ENCODE measurements at places on chromosomes 2 and 18.
A peak's percentile ranks its signal among the peaks of the same experiment; 100 is the strongest.

DNA sequence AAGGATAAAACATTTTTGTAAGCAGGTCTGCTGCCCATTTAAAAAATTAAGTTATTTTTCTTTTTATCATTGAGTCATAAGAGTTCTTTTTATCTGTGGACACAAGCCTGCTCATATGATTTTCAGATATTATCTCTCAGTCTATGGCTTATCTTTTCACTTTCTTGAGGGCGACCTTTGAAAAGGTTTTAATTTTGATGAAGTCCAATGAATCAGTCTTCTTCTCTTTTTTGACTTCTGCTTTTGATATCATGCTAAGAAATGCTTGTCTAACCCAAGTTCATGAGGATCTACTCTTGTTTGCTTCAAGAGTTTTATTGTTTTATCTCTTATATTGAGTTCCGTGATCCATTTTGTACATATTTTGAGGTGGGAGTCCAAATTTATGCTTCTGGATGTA is 36.5 kb downstream of the PSMD14 start:
- no peak for DNase-seq

DNA sequence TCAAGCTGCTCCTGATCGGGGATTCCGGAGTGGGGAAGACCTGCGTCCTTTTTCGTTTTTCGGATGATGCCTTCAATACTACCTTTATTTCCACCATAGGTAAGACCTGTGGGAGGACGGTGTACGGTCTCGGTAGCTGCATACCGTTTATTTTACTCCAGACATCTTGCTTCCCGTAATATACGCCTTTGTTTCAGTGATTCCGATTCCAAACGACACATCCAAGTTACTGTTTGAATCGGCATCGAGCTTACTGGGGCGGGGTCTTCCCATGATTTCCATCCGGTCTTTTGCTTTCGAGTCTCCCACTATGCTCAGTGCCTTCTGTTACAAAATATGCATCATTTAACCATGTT is 731 bp downstream of the RAB10 start:
- DNase-seq = no peak

GRCh38 chr2:198880986-198881385 is 576.8 kb downstream of the SATB2 start:
- DNase-seq = no peak

DNA sequence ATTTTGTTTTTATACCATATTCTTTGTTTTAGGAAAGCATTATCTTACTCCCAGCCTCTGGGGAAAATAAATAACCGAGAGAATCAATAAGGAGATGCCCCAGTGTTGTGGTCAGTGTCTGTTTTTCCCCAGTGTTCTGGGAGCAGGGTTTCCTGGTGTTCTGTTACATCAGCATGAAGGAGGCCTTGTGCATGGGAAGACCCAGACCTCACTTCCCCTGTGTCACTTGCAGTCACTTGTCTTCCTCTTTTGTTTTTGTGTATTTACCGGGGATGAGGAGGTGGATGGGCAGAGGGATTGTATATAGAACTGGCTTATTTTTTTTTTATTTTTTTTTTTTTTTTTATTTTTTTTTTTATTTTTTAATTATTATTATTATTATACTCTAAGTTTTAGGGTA is 45.0 kb upstream of the MGAT5 start:
- DNase-seq = peak; percentile 31

- DNase-seq = no peak
Measured at GRCh38 chr2:216535454-216535995, 36.9 kb downstream of the RPL37A start.

DNA sequence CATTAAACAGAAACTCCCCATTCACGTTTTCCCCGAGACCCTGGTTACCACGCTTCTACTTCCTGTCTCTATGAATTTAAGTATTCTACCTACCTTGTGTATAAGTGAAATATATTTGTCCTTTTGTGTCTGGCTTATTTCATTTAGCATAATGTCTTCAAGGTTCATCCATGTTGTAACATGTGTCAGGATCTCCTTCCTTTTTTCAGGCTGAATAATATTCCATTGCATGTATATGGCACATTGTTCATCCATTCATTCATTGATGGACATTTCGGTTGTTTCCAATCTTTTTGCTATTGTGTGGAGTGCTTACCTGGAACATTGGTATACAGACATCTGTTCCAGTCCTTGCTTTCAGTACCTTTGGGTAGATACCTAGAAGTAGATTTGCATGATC is 18.2 kb upstream of the CABYR start:
- DNase-seq = no peak

DNA sequence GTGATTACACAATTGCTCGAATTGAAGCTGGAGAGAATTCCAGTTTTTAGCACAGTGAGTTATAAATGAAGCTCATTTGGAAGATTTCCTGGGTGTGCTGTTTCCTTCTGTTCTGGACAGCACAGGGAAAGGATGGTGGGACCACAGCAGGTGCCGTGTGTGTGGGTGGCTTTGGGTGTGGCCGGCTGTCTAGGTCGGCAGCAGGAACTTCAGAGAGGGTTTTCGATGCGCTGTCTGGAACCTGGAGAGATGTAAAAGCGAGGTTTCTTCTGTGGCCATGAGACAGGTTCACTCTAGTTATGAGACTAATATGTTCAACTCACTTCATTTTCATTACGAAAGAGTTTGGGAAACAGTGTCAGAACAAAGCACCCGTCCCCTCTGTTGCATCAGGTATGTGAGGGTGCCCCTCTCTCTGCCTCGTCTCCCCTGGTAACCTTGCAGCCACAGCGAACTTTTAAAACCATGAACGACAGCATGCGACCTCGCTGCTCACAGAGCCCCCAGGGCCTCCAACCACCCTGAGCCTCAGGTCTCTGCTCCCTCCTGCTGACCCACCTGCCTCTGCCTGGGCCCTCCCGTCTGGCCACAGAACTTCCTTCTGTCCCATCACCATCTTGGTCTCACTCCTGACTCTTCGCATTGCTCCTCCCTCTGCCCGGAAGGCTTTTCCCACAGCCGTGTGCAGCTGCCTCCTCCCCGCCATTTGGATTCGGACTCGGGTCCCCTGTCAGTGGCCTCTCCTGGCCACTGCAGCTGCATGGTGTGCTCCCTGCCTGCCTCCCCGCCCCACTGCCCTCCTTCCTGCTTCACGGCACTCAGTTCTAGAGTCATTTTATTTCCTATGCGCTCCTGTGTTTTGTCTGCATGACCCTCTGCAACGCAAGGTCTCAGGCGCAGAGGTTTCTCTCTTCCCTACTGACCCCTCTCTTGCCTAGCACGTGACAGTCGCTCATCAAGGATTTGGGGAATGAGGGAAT is 151.2 kb downstream of the NDUFA10 start:
- no peak for DNase-seq

GRCh38 chr2:216464104-216464720 is 34.4 kb upstream of the RPL37A start:
- DNase-seq = no peak

- no peak for DNase-seq
Measured at GRCh38 chr2:217337771-217338170, 477.9 kb upstream of the TNP1 start.

DNA sequence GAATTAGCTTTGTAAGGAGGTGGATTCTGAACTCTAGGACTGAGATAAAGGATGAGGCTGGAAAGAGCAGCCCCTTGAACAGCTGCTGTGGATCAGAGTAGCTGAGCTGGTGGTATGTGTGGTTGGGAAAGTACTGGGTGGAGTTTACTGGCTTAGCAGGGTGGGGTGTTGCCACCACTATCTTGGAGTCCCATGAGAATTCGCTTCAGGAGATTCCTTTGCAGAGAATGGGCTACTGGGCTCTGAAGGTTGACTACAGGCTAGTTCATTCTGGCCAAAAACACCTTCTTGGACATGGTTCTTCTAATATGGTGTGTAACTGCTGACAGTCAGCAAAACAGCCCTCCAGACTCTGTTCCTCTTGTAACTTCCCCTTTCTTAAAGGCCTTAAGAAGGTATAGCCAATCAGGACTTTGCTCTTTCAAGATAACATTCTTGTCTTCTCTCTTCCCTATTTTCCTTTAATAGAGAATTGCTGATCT is 52.7 kb downstream of the TET3 start:
- peak; percentile 17 for DNase-seq

DNA sequence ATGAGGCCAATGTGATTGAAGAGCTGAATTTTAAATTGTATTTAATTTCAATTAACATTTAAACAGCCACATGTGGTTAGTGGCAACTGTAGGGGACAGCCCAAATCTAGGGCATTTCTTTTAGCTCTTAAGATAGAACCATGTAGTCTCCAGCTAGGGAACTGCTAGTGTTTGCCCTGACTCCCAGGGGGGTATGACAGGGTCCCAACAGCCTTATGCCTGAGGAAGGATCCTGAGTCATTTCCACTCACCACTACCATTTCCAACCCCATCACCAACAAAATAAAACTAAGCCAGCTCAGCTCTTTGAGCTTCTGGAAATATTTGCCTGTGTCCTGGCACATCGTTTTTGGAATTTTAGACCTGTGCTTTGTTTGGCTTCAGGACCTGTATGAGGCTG is 13.7 kb upstream of the GMCL1 start:
- no peak for DNase-seq

DNA sequence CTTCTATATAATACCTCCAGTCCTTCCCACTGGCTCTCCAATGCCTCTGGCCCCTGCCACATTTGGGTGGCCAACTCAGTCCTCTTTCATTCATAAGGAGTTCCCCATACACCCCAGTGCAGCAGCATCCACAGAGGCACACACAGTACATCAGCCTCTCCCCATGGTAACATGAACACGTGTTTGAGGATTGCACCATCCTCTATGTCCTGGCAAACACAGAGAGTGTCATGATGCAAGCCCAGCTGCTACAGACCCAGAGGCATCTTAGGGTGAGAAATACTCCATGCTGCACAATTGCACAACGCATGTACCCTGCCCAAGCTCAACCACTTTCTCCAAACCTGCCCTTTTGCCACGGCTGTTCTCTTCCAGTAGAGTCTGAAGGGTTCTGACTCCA is 11.5 kb downstream of the IGFBP5 start:
- DNase-seq = no peak

DNA sequence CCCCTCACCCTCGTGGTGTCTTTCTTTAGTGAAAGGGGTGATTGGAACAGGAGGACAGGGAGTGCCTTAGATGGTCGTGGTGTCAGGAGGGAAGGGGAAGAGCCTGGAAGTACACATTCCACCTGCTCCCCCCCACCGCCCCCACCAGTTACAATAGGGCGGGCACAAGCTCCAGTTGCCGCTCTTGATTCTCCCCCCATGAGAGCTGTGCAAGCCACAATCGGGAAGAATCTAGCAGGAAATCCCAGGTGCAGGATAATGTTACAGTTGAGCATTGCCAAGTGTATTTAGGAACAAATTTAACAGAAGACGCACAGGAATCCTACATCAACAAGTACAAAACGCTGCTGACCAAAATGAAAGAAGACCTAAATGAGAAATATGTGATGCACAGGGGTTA is 73.6 kb downstream of the ASAP2 start:
- DNase-seq = no peak

GRCh38 chr2:74881626-74882298 is 47.8 kb downstream of the HK2 start:
- DNase-seq = no peak

GRCh38 chr2:20436716-20437470 is 10.0 kb upstream of the RHOB start:
- no peak for DNase-seq

DNA sequence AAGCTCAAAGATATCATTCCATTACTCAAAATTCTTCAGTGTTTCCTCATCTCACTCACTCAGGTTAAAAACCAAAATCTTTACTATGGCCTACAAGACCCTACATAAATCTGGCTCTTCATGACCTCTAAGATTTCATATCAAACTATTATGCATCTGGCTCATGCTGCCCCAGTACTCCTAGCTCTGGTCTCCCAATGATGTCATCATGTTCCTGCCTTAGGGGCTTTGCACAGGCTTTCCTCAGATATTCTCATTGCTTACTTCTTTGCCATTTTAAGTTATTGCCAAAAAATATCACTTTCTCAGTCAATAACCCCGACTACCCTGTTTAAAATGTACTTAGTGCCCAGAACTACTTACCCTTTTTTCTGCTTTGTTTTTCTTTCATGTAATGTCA is 33.0 kb upstream of the SPOPL start:
- no peak for DNase-seq

- DNase-seq = no peak
Measured at GRCh38 chr2:179437430-179437829, 172.8 kb upstream of the SESTD1 start.

- DNase-seq = no peak
Measured at GRCh38 chr2:29322011-29322410, 206.8 kb downstream of the CLIP4 start.

- DNase-seq = no peak
Measured at GRCh38 chr18:9337873-9338272, 3.3 kb downstream of the TWSG1 start.

DNA sequence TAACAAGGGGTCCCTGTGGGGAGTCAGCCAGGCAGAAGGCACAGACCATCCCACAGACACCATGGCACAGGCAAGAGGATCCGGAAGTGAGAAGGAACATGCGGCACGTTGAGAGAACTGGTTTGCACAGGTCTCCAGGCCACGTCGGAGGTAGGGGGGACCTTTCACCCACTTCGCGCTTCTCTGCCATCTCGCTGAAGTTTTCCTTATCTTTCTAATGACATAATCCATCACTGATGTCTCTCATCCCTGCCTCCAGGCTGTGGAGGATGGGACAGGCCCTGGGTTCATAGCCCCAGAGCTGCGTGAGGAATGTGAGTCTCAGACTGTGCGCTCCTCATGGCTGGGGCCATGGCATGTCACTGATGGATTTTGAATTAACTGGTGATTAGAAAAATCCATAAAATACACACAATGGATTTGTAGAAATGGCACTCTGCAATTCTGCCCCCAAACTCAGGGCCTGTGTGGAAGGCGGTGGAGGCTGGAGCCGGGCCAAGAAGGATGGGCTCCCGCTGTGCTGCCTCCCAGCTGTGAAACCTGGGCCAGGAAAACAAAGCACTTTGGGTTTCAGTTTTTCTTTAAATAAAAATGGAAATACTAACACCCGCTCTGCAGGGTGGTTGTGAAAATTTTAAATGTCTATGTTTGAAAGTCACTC is 113.3 kb upstream of the ALKAL2 start:
- DNase-seq = no peak

DNA sequence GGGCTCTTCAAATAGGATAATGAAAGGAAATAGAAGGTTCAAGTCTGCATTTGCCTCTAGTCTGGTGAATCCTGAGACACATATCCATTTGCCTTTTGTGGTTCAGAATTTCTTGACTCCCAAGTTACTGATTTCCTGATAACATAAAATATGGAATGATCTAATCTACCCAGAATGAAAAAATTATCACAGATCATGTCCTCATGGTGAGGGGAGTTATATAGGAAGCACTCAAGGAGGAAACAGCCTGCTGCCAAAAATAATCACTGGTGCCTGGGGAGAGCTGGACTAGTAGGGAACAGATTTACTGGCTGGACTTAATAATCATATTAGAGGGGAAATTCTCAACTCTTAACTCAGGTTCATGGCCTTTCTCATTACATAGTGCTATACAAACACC is 95.5 kb upstream of the STK17B start:
- DNase-seq = no peak

Measured in midbrain (tissue), 1 donor.